ENCODE measurements at places on chromosomes 16 and 17. TPM values are rescaled to one million over a fixed set of nuclear protein-coding genes. Genes with fewer than 3 reads are reported as not detected.
A peak's percentile ranks its signal among the peaks of the same experiment; 100 is the strongest.

The JPH3 gene
- not detected for total RNA-seq

The SOST gene
- not detected for total RNA-seq

GRCh38 chr16:1433756-1434155, 2.9 kb downstream of the PERCC1 start:
- peaks cover 15% of the 10 kb centered on the region for H3K27me3 ChIP-seq
- no peak overlapping the region for H3K4me3 ChIP-seq
- H3K27ac ChIP-seq = no peak overlapping the region
- DNase-seq = no peak

DNA sequence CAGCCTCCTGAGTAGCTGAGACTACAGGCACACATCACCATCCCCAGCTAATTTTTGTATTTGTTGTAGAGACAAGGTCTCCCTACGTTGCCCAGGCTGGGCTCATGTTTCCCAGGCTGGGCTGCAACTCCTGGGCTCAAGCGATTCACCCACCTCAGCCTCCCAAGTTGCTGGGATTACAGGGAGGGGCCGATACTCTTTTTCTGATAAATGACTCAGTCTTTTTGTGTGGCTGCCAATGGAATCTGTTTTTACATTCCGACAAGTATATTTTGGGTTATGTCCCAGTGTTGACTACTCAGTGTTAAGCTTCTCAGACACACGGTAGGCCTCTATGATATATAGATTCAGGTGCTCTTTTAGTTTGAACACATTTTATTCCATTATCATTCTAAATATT, 58.1 kb downstream of the SLFN11 start:
- DNase-seq = no peak
- no peak overlapping the region for H3K4me3 ChIP-seq
- H3K36me3 ChIP-seq = no peaks in the 10 kb centered on the region
- H3K27ac ChIP-seq = no peak overlapping the region

DNA sequence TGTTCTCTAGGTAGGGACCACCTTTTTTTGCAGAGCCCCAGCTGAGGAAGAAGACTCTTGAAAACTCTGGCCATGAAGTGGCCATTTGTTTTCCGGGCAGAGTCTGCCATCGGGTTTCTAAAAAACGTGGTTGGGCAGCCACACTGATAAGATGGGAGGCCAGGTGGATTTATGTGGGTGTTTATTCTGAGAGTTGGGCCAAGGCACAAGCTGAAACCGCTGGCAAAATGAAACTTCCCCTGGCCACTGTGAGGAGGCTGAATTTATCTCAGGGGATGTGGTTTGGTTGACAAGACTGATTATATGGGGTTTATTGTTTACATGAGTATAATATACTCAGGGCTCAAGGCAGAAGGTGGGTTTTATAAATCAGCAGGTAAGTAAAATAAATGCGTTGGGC, 421.8 kb downstream of the UTP18 start:
- no peaks in the 10 kb centered on the region for H3K27me3 ChIP-seq
- H3K36me3 ChIP-seq = no peaks in the 10 kb centered on the region
- no peak for DNase-seq
- H3K4me3 ChIP-seq = no peak overlapping the region
- no peaks in the 10 kb centered on the region for H3K4me1 ChIP-seq

- H3K36me3 ChIP-seq = no peaks in the 10 kb centered on the region
- H3K27ac ChIP-seq = no peak overlapping the region
- H3K4me1 ChIP-seq = no peaks in the 10 kb centered on the region
- DNase-seq = no peak
- no peaks in the 10 kb centered on the region for H3K27me3 ChIP-seq
Measured at GRCh38 chr17:68612923-68613292, 11.7 kb upstream of the FAM20A start.

DNA sequence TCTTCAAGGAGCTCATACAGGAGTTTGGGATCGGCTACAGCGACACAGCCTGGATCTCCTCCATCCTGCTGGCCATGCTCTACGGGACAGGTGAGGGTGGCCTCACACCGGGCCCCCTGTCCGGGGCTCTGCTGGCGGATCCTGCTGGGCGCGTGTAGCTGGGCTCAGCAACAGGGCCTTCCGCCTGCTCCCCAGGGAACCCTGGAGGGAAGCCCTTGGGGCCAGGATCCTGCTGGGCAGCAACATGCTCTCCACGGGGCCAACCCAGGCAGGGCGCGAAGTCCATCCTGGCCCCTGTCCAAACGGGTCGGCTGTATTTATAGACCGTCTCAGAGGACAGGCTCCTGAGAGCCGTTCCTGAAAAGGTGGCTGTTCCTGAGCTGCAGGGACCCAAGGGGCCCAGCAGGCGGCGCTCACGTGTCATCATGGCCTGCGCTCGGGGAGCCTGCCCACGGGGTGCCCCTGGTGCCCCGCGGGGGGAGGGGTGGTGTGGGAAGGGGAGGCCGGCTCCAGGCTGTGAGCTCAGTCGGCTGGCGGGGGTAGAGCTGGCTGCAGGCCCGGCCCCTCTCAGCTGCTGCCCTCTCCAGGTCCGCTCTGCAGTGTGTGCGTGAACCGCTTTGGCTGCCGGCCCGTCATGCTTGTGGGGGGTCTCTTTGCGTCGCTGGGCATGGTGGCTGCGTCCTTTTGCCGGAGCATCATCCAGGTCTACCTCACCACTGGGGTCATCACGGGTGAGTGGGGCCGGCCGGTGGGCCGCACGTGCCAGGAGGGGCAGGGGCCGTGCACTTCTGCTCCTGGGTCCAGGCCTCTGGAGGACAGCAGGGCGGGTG, 7.5 kb downstream of the SLC16A3 start:
- H3K4me3 ChIP-seq = no peak overlapping the region
- DNase-seq = peak; percentile 77
- H3K27ac ChIP-seq = peak overlapping the region; percentile 77
- H3K27me3 ChIP-seq = no peaks in the 10 kb centered on the region
- H3K4me1 ChIP-seq = peaks cover 53% of the 10 kb centered on the region
